ENCODE measurements at places on chromosomes 3 and 15. TPM values are rescaled to one million over a fixed set of nuclear protein-coding genes. Genes with fewer than 3 reads are reported as not detected.

GRCh38 chr3:128149650-128150049, 3.6 kb upstream of the EEFSEC start:
- DNase-seq: no peak

- DNase-seq: no peak
Observed at GRCh38 chr15:60973637-60974415, 255.3 kb downstream of the RORA start.

Gene SMCO1
- polyA plus RNA-seq: not detected

DNA sequence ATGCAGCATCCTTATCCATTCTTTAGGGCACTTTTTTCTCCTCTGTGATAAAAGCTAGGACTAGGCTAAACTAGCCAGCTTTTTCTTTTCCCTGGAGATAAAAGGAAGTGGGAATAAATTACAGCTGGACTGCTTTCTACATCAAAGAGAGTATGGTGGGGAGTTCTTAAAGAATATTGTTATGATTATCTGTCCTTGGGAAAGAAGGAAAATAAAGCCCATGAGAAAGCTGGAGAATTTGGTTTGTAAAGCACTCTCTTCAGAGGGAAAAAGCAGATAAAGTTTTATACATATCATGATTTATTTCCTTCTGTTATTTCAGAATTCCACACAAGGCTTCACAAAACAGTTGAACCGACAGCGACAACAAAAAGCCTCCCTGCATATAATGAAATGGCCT, 923.0 kb downstream of the DIPK2A start:
- no peak for DNase-seq

- no peak for DNase-seq
Observed at GRCh38 chr3:60555686-60556354, 695.4 kb downstream of the FHIT start.

GRCh38 chr3:173750095-173750494, 352.6 kb downstream of the NLGN1 start:
- no peak for DNase-seq

GRCh38 chr3:49294343-49294742, 17.3 kb upstream of the C3orf62 start:
- no peak for DNase-seq

DNA sequence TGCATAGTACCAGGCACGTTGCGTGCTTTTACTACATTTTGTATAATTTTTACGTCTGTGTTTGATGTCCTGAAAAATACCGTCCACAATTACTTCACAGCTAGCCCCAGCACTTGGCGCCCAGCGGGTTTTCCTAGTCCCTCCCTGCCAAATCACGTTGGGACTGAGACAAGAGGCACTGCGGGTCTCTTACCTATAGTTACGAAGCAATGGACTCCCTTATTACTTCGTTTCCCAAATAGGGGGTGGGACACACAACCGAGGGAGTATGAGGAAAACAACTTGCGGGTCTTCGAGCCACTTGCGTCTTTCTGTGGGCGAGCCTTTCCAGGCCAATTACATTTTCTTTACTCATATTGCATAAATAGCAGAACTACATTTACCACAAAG, 620 bp upstream of the CMSS1 start:
- no peak for DNase-seq

Measured in immature natural killer cell (primary cell).